ENCODE measurements at places on chromosomes 4 and X. TPM values are rescaled to one million over a fixed set of nuclear protein-coding genes. Genes with fewer than 3 reads are reported as not detected.

- no peak for DNase-seq
Observed at GRCh38 chr4:123606946-123607542, 210.4 kb downstream of the SPRY1 start.

Gene MAGEB1
- total RNA-seq = not detected

DNA sequence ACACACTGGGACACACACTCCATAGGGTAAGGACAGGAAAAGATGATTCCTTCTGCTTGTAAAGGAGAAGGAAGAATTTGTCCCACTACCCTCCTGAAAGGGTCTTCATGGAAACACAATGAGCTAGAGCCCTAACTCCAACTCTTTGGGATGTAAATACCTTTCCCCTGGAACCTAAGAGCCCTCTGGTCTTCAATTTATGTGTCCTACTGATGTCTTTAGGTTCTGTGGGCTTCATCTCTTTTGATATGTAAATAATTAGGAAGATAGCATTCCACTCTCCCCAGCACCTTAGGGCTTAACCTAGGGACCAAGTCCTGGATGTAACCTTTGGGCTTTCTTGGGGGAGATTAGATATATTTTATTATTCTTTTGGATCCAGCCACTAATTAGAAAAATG, 38.3 kb downstream of the PF4 start:
- DNase-seq = no peak

Gene SPANXD
- not detected for total RNA-seq

DNA sequence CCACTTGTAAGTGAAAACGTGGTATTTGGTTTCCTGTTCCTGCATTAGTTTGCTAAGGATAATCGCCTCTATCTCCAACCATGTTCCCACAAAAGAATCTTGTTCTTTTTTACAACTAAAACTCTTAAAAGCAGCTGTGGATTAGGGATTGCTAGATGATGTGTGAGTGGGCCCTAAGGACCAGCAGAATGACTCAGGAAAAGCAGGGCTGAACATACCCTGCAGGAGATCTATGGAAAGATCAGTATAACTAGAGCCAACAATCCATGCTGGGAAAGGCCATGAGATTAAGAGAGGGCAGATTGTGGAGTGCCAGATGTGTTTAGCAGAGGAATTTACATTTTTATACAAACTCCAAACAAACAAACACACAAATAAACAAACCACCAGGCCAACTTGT, 128.4 kb upstream of the TMEM164 start:
- DNase-seq = no peak

Gene USP17L20
- not detected for total RNA-seq

DNA sequence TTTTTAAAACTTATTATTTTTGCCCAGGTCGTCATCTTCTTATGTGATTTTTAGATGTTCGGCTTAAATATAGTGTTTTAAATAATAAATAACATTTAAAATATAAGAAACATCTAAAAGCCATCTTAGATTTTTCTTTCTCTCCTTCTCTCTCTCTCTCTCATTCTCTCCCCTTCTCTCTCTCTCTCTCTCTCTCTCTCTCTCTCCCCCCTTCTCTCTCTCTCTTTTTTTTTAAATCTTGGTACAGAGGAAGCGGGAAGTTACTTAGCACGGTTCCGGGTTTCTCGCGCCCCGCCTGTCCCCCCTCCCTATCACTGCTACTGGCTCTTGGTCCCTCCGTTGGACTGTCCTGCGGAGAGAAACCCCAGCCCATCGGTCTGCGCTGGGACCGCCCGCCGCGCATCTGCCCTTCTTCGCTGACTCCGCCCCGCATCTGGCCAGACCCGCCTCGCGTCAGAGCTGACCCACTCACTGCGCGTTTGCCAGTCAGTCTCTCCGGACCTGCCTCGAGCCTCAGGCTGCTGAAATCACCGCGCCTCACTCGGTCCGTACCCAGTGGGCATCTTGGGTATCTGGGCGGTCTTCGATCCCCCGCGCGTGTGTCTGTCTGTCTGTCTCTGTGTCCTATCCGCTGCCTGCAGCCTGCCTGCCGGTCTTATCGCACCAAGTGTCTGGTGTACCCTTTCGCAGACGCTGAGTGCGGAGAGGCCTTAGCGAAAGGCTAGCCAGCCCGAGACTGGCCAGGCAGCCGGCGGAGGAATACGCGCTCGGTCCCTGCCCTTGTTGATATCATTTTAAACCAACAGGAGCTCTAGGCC, at the start of gene PABPC5:
Gene PABPC5 (plus strand): TSS at position 489 of the 818 bp plus-strand sequence. CDS start 739 bp downstream, outside the sequence.
- peak; percentile 84 for DNase-seq

DNA sequence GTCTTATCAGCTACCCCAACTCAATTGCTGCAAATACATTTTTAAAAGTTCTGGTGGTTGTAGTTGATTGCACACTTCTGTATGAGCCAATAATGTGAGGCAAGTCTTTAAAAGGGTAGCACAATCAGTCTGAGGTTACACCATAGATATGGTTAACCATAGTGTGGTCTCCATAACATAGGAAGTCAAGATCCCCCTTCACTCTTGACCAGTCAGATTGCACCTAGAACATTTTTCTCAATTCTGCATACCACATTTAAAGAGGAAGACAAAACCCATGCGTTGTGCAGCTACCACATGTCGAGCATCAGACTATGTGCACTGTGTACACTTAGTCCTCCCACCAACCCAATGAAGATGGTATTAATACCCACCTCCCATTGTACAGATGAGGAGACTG, 26.5 kb upstream of the CYBB start:
- DNase-seq = no peak

Gene CENPVL1
- not detected for total RNA-seq

DNA sequence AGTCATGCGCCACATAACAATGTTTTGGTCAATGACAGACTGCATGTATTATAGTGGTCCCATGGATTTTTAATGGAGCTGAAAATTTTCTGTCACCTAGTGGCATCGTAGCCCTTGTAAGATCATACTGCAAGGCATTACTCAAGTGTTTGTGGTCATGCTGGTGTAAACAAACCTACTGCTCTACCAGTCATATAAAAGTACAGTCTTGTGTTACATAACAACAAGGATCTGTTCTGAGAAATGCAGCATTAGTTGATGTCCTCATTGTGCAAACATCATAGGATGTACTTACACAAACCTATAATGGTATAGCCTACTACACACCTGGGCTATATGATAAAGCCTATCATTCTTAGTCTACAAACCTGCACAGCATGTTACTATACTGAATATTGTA, 34.6 kb downstream of the COX18 start:
- no peak for DNase-seq

DNA sequence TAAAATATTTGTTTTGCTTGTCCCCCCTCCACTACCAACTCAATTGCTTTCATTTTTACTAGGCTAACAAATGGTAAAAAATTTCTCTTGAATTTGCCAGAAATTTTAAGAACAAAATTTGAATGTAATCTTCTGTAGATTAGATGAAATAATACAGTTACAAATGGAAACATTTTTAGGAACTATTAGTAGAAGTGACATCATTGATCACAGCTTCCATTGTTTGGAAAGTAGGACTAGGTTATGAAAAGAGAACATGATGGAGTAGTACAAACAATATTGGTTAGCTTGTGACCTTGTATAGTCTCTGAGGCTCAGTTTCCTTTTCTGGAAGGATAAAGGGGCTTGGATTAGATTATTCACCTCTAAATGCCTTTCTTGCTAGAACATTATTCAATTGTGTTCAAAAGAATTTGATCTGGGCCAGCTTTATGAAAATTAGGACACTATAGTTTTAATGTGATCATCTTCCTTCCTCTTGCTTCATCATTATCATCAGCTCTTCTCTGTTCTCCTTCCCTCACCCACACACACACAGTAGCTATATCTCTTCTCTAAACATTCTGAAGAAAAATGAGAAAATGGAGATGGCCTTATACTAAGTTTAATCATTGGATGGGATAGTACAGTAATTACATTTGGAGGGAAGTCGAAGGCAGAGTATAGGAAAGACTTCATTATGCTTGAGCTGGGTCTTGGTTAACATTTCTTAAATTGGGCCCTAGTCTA, 9.9 kb downstream of the MTMR1 start:
- DNase-seq = no peak

GRCh38 chr4:27048429-27049238, 188.0 kb downstream of the STIM2 start:
- no peak for DNase-seq

GRCh38 chr4:165190591-165191347, 16.6 kb upstream of the KLHL2 start:
- DNase-seq = no peak

DNA sequence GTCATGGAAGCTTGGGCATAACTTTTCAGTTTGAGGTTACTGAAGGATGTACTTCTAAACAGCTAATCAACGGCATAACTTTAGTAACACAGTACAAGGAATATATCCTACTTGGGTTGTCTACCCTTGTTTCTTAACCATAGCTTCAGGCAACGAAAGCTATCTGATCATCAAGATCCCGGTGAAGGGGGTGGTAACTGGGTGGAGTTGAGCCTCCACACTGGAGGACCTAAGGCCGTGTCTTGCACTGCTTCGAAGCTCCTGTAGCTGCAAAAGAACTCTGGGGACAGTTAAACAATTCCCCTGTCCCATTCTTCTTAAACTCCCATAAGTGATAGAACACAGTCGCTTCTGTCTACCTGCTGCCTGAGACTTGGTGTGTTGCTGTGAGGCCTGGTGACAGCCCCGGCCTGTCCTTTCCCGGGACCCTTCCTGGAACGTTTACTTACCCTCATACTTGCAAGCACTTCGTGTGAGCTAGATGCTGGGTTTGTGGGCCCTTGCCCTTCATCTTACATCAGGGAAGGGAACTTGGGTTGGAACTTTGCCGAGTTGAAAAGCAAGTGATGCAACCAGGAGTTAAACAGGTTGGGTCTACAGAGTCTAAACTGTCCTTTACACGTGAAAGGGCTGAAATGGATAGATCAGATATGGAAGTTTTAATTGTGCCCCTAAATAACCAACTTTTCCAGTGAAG, 5.8 kb upstream of the WDR1 start:
- DNase-seq = no peak

All from dorsolateral prefrontal cortex (tissue), 122 donors.